ENCODE measurements at places on chromosomes 6 and 20.

DNA sequence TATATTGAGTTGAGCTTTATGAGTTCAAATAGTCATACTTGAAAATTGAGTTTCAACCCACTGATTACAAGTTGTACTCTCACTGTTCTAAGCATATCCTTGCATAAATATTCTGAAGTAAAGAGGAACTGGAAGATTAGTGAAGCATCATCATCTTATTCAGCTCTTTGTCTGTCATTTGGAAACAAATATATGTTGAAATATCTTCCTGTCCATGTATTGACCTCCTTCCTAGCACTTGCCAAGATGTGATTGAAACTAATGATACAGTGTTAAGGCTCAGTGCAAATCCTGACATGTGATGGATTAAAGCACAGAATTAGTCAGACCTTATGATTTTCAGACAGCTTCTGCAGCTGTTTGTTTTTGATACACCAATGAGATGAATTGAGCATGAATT, 434.3 kb downstream of the TBC1D32 start:
- no peak for DNase-seq

DNA sequence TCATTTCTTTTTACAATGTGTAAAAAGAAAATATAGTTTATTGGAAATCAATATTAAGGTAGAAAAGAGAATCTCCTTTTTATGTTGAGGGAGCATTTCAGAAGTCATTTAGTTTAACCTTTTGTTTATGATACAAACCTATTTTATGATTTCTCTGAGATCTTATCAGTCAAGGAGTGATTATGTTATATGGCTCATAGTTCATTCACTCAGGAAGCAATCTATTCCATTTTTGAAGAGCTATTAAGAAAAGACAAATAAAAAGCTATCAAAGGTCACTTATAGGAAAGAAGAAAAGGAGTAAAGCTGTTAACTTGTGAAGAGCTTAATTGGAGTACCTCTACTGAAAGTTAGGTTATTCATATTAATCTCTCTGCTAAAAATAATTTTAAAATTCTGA, 526.6 kb upstream of the JAG1 start:
- no peak for DNase-seq

DNA sequence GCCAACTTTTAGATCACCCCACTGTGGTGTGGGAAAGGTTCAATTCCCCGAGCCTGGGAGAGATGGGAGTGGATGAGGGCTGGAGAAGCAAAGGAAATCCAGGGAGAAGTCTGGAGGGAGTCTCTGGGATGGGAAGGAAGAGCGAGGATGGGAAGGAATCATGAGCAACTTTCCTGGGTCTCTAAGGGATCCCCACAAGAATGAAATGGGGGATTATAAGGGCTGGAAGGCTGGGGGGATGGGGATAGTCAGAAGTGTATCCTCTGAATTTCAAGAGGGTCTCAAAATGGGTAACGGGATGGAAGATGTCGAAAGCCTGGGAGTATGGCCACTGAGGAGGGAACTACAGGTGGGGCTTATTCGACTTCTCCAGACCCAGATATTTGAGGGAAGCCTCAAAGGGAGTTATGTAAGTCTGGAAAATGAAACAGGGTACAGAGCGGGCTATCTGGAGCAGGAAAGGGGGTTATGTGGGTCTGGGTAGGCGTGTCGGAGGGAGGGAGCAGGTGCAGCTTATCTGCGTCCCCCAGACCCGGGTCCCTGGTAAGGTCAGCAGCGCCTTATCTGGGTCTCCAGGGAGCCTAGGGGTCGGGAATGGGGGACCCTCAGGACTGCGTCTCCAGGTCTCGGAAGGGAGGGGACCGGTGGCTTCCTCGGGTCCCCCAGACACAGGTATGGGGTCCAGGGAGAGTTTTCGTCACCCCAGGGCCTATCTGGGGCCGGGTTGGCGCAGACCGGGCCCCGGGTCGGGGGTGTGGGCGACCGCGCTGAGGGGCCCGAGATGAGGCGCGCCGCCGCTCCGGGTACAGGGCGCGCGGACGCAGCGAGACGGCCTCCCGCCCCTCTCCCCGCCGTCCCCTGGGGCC, 550 bp downstream of the PLAGL2 start:
- DNase-seq: no peak

DNA sequence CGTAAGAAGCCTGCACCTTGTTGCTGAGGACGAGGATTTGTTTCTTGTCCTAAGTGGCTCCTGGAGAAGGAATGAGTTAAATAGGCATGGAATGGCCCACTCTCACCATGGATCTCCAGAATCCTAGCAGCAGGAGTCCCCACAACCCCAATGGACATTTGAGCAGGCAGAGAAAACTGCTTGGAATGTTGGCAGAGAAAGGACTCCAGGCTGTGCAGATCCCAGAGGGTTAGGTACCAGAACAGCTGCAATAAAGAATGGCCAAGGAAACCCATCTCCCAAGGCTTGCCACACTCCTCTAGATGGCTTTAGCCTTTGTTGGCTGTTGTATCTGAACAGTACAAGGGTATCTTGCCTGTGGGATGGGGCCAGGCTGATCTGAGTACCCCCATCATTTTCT, 1415.7 kb upstream of the ADGRB3 start:
- DNase-seq: no peak

DNA sequence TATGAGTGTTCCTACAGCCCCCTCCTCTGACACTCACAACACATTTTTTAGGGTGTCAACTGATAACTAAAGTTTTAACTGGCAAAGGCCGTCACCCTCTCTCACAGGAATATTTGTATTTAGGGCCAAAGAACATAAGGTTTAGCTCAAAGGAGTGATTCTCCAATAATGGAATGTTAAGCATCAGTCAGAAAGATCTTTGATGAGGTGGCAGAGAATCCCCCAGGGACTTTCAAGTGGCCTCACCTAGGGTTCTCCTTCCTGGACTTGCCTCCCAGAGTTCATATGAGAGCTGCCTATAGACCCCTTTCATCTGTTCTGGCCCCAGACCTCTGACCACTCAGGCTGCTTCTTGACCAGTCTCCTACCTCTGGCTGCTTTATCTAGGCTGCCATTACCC, 7.4 kb upstream of the SCUBE3 start:
- DNase-seq: no peak

DNA sequence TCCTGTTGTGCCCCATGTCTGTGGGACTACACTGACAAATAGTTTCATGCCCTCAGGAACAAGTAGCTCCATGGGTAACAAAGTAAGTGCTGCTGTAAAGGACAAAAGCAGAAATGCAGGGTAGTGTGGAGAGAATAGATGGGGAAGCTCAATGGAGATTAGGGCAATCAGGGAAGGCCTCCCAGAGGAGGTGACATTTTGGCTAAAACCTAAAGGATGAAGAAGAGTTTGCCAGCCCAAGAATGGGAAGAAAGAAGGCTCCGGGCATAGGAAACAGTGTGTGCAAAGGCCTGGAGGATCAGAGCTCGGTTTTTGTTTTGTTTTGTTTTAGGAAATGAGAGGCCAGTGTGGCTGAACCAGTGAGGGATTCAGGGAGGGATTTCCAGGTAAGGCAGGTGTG, 43.6 kb upstream of the FAM83D start:
- no peak for DNase-seq

DNA sequence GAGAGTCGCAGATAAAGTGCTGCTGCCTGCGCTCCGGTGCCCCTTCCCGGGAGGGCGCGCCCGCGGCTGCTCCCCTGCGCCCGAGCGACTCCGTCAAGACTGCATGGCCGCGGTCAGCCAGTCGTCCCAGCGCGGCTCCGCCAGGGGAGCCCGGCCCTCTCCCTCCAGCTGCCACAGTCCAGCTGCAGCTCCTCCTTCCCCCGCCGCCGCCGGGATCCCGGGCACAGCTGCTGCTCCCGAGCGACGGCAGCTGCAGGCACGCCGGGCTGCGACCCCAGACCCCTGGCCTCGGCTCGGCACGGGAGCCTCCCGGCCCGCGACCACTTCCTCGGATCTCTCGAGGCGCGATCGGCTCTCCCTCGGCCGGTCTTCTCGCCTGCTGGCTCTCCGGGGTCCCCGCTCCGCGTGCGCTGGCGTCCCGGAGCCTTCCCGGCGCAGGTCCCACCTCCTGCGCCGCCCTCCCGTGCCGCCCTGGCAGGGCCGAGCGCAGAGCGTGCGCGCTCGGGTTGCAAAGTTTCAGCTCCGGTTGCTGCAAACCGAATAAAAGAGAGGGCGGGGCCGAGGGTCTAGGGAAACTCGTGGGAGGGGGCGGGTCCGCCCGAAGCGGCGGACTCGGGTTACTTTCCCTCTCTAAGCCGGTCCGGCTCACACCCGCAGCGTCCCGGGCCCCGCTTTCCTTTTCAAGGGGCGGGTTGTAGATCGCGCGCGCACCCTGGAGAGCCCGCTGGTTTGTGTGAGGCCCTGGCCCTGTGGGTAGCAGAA, at the start of gene CNKSR3:
CNKSR3 (minus strand) TSS at position 542 of the 762 bp plus-strand sequence. CDS start 571 bp downstream, outside the sequence.
- DNase-seq: no peak

DNA sequence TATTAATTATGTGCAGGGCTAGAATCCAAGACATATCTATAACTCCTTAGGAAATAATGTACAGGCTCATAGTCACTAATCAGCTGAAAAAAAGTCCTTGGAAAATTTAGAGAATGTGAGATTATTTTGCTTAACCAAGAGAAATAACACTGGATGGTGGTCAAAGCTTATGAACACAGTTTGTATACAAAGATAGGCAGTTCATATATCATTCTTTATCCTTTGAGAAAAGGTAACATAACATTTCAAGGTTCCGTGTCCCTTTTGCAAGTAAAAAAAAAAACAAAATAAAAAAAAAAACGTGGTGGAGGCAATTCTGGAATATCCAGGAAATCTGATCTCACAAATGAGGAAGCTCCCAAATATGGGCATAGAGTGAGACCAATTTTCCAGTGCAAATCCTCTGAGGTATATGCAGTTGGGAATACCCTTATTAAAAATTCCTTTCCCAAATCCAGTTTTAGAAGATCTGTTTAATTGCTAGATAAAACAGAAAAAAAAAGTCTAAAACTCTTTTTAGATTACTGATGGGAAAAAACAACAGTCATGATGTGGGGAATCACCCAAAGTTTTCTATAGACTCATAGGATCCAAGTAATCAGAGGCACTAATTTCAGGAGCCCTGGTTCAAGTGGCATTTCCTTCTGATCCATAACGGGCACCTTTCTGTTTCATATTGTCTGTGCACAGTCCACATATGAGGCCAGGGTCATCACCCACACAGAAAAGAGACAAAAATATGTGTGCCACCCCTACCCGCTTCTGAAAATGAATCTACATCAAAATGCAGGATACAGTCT, 17.7 kb upstream of the TNFAIP3 start:
- no peak for DNase-seq

DNA sequence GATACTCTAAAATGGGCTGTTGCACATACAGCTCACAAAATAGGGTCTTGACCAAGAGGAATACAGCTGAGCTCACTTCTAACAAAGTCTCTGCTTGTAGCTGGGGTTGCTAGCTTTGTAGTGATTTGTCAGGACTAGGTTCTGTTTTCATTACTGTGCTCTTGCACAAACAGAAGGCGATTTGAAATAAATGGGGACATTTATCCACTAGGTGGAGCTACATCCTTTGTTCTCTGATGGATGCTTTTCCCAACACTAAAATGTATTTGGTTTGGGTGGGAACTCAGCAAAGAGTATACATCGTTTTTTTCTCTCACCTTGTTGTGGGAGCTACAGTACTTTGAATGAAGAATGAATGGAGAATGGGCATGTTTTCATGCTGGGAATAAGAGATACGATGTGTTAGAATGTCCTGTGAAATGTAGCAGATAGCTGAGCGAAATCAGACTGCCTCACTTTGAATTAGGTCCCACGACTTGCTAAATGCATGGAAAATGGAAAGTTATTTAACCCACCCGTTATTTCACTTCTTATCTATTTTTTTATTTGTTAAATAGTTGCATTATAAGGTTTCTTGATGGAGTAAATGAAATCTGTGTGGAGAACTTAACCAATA, 494.7 kb upstream of the MAP3K7 start:
- no peak for DNase-seq

DNA sequence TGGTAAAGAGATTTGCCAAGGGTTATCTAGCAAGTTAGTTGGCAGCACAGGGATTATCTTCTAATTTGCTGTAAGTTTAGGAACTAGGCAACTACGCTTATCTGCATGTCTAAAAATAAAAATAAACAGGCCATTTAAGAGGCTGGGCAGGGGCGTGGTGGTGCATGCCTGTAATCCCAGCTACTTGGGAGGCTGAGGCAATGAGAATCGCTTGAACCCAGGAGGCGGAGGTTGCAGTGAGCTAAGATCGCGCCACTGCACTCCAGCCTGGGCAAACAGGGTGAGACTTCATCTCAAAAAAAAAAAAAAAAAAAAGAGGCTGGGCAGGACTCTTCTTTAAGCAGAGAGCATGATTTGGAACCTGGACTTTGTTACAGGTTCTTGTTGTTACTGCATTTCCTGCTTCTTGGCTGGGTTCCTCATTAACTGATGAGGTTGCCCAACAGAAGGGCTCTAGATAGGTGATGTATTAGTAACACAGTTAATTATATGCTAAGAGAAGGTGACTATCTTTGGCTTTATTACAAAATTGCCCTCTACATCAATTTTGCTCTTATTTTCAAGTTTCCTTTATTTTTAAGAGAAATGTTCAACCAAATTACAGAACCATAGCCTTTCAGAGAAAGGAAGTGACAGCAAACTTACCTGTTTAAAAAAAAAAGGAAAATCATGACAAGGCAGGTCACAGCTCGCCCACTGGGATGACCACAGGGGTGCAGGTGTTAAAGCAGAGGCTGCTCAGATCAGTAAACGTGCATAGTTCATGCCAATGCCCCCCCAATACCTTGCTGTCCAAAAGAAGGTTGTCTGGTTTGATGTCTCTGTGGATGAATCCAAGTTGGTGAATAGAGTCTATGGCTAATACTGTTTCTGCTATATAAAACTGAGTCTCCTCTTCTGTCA, 32.5 kb downstream of the STK38 start:
- no peak for DNase-seq

GRCh38 chr6:150756173-150756572, 109.3 kb upstream of the MTHFD1L start:
- no peak for DNase-seq

- no peak for DNase-seq
These were observed 14.7 kb upstream of the CCDC167 start for GRCh38 chr6:37514321-37514771.

DNA sequence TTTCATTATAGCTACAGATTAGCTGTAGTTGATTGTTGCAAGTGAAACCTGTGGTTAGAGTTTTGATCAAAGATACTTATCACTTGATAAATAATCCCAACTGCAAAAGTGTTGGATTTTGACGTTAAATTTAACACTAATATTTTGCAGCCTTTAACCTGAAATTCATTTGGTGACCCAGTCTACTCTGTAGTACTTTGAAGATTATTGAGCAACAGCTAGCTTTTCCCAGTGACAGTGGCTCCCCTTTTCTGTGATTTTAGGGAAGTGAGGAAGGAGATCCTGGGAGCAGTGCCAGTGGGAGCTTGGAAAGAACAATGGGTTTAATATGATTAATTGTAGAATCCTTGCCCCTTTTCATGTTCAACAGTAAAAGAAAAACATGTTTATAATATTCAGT, 76.9 kb downstream of the NCOA3 start:
- DNase-seq: no peak

GRCh38 chr20:62353289-62354030, 13.7 kb downstream of the LAMA5 start:
- no peak for DNase-seq

GRCh38 chr6:88048578-88048977, 937 bp downstream of the SPACA1 start:
- DNase-seq: no peak

GRCh38 chr6:118097576-118097975, 190.5 kb downstream of the SLC35F1 start:
- no peak for DNase-seq

Measured in stimulated activated CD8-positive, alpha-beta memory T cell treated with anti-CD3 and anti-CD28 coated beads, Interleukin-7, amount 100 ng/mL, for 1 hour (primary cell).